Camera-type eye (tissue), 1 donor: ENCODE measurements at places on chromosomes 5 and 9. TPM values are rescaled to one million over a fixed set of nuclear protein-coding genes. Genes with fewer than 3 reads are reported as not detected.

TMEM252 gene
- not detected for total RNA-seq

PRELID2 gene
- 55.0 TPM for total RNA-seq

PCA3 gene
- total RNA-seq = 0.27 TPM

BAAT gene
- 0.22 TPM for total RNA-seq

SOHLH1 gene
- 0.99 TPM for total RNA-seq
